ENCODE measurements at places on chromosomes 1 and 21.
A peak's percentile ranks its signal among the peaks of the same experiment; 100 is the strongest.

- DNase-seq = no peak
These were observed 27.2 kb upstream of the PDE9A start for GRCh38 chr21:42626171-42626570.

GRCh38 chr1:178145605-178146004, 51.7 kb downstream of the RASAL2 start:
- no peak for DNase-seq

DNA sequence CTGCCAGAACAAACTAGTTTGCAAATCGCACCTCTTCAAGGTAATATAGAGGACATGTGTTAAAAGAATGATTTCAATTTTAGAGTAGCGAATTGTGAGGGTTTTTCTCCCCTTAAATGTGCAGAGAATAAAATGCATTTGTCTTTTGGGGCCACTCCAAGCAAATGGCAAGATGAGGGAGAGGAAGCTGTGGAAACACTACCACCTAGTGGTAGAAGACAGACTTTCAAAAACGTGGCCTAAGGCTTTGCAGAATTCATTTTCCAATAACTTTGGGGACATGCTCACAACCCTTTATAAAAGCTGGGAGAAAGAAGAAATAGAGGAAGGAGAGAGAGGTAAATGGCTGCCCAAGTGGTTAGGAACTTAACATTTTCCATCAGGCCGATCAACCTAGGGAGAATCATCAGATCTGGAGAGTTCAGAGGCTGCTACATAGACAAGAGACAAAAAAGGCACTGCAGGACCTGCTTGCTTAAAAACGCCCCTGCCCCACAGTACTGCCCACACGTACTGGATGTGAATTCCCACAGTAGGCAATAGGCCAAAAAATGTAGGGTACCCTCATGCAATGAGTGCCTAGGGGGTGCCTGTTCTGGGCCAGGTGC, 15.7 kb upstream of the RCAN1 start:
- peak; percentile 67 for DNase-seq

- no peak for DNase-seq
These were observed 12.9 kb downstream of the PLEKHM2 start for GRCh38 chr1:15696956-15697521.

GRCh38 chr1:154843636-154844296, 26.3 kb downstream of the KCNN3 start:
- peak; percentile 97 for DNase-seq

- no peak for DNase-seq
These were observed 231.8 kb upstream of the GREM2 start for GRCh38 chr1:240843798-240844197.

DNA sequence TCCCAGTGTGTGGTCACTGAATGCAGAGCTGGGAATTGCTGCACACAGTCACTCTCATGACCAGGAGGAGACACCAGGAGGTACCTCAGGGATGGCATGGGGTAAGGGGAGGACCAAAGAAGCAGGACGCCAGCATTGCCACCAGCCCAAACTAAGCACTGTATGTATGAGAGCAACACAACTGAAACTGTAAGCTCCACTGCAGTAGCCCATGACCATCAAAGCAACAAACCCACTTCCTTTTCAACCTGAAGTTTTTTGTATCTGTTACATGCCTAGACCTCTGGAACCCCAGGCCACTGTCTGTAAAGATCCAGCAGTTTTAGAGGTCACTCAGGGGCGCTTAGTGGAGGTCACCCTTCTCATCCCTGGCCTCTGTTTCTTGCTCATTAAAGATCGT, 164.3 kb downstream of the SETD4 start:
- no peak for DNase-seq

- no peak for DNase-seq
These were observed 15.0 kb downstream of the SKI start for GRCh38 chr1:2242814-2243725.

DNA sequence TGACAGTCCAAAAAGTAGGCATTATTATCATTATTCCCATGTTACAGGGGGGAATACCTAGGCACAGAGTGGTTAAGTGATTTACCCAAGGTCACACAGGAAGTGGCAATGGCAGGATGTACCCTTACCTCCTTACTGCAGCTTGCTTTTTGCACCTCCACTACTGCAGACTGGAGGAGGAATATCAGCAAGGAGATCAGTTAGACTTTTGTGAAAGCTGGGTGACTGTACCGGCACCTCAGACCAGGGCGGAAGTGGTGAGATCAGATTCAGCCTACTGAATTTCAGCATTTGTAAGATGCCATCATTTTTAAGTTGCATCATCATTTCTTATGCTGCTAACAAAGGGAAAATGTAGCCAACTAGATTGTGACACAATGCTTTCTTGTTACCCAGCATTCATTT, 4.5 kb downstream of the ADARB1 start:
- no peak for DNase-seq

GRCh38 chr1:47797575-47797974, 199.6 kb downstream of the TRABD2B start:
- no peak for DNase-seq

GRCh38 chr1:233998891-233999290, 94.4 kb downstream of the SLC35F3 start:
- peak; percentile 70 for DNase-seq

DNA sequence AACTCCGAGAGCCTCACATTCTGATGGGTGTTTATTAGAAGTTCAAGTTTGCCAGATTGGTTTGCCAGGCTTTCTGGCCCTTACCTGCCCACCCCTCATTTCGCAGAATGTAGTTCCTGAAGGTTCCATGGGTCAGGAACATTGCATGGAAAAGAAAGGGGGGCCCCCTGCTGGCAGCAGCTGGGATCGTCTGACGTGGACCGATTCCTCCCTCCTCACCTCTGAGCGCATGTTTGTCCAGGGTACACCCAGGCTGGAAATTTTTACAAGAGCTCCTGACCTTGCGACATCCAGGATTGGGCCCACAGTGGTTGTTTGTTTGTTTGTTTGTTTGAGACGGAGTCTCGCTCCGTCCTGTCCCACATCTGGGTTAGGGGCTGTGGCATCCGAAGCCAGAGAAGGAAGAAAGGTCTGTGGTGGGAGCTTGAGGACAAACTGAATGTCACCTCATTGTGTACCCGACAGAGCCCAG, 126.0 kb upstream of the TMEM51 start:
- DNase-seq = peak; percentile 25

GRCh38 chr1:54460861-54461387, 54.7 kb upstream of the SSBP3 start:
- no peak for DNase-seq

GRCh38 chr1:220711056-220711809, 21.1 kb downstream of the C1orf115 start:
- no peak for DNase-seq

- no peak for DNase-seq
These were observed 44.3 kb upstream of the MAP1LC3C start for GRCh38 chr1:242043165-242043564.

DNA sequence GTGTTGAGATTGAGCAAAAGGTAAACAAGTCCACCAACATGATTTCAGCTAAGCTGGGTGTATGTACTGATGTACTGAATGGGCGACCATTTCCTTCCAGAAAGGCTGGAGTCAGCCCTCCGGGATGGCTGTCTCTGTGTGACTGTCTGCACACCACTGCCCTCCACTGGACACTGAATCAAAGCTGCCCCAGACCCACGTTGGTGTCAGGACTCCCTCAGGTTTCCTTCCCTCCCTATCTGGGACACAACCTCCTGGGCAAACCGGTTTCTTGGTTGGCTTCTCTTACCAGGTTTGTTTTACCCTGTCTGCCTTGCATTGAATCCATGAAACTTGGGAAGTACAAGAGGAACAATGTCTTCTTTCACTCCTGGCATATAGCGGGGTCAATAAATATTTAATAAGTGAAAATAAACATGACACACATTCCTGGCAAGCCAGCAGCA, 5.3 kb upstream of the SRP9 start:
- peak; percentile 78 for DNase-seq

DNA sequence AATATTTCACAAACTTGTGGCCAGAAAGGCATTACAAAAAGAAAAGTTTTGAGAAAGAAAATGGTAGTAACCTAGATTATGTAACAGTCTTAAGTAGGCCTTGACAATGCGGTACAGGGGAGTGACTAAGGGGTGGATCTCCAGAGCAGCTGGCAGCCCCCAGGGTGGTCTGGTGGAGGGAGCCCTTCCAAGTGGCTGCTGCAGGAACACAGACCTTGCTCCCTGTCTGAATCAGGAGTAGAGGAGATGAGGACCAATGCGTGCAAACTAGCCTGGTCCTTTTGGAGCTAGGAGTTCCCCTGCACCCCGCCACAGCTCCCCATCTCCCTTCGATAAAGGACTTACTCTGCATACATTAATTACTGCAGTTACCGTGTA, 189.0 kb downstream of the NFIA start:
- DNase-seq = no peak

GRCh38 chr1:59520827-59521418, 224.0 kb downstream of the FGGY start:
- DNase-seq = no peak

DNA sequence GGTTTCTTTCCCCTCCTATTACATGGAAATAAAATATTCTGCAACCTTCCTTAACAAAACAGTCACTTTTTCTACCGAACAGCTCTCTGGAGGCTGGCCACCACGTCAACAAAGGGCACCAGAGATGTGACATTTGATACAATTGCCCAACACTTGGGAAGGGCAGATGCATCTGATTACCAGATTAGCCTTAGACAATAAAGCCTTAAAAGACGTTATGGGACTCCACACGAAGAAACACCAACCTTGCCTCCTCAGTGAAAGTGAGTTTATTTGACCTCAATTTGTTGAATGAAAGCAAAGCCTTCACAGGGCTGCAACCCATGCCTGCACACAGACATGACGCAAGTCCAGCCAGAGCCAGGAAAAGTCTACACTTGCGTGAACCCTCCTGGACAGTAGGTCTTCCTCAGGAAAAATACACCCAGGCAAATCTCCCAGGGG, 136.1 kb downstream of the TGFBR3 start:
- DNase-seq = no peak

- no peak for DNase-seq
These were observed 70.5 kb upstream of the RUNX1 start for GRCh38 chr21:35119501-35120047.

DNA sequence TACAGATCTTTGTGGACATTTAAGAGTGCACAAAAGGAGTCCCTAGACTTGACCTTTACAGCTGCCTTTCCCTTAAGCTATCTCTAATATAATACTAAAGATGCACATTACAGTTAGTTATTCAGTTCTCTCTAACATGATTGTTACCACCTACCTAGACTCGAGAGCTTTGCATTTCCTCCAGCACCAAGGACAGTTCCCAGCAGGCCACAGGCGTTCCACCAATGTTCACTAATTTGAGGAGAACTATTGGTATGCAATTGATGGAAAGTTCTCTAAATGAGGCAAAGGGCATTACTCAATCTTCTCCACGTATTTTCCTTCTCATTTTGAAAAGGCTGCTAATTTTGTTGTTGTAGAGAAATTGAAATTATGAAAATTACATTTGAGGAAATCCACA, 5.4 kb upstream of the NTNG1 start:
- DNase-seq = no peak
